ENCODE measurements at places on chromosomes 2 and 18. TPM values are rescaled to one million over a fixed set of nuclear protein-coding genes. Genes with fewer than 3 reads are reported as not detected.

BOK gene
- 9.0 TPM for total RNA-seq

DNA sequence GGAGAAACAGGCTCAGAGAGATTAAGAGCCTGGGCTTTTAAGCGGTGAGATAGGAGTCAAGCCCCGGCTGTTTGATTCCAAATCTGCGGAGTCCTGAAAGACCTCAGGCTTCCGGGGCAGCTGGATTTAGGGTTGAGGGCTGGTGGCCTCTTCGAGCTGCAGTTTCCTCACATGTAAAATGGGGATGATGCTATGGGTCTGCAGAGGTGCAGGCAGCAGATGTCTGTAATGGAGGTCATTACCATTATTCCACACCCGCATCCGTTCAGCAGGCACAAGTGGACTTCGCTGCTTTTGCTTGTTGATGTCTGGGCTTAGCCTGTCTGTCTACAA is 175.6 kb upstream of the HS6ST1 start:
- no peak for DNase-seq

DNA sequence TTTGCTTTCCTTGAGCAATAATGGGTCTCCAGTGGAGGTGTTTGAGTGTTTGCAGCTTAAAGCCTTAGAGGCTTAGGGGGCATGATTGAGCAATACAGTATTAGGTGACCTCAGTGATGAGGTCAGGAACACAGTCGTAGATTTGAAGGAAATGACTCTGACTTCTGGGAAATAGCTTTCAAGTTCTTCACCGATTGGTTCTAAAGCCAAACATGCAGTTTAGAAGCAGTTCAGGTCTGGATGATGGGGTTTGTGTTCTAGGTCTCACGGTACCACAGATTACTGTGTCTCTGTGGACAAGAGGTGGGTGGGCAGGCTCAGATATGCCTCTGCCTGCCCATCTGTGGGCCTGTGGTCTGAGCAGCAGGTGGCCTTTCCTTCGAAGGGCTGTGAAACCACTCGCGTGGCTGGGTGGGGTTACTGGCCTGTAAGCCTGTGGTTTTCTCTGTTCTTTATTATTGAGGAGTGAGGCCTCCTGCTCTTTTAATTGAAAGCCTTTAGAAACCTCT is 7.8 kb downstream of the MTHFD2 start:
- DNase-seq = no peak

DNA sequence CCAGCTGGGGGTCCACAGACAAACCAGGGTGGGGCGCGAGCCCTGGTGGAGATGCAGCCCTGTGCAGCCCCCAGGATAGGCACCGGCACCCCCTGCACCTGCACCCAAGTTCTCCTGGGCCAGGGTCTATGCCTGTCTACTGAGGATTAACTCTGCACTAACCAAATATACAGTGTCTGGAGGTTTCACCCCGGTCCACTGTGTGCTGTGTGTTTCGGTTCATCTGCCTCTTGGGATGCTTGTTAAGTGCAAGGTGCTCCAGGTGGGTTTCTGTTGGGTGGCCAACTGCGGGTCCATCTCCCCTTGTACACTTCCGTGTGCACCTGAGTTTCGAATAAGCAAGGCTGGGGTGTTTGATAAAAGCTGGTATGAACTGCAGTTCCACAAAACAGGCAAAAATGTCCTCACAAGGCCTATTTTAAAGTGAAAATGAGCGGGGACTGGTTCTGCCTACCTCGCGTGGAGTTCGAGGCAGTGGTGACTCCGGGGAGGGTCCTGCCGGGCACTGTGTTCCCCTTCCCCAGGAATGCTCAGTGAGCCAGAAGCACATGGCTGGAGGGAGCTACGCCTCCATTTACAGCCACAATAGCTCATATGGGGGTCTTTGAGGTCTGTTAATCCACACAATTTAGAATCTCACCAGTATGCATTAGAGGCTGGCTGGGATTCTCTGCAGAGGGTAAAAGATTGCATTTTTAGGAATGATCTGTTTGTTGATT is 70.7 kb downstream of the EDAR start:
- no peak for DNase-seq

DNA sequence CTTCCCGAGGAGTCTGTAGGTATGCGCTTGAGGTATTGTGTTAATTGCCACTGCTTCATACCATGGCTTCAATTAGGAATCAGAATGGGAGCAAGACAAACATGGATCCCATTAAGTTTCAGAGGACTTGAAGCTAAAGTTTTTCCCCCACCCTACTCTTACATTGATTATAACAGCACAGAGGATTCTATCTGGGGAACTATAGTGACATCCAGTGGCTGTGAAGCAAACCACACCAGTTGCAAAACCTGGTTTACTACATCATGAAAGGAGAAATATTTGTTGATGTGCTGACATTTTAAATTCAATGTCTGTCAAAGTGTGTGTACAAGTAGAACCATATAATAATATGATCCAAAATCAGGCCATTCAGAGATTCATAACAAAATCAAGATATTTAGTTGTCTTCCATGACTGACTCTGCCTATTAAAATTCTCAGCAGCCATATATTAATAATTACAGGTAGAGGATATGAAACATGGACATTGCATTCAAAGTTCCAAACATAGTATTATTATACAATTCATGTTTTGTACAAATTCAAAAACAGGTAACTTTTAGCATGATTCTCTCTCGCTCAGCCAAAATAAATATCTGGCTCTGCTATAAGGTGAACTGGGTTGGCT is 82.9 kb downstream of the GRB14 start:
- DNase-seq = peak; percentile 74

DNA sequence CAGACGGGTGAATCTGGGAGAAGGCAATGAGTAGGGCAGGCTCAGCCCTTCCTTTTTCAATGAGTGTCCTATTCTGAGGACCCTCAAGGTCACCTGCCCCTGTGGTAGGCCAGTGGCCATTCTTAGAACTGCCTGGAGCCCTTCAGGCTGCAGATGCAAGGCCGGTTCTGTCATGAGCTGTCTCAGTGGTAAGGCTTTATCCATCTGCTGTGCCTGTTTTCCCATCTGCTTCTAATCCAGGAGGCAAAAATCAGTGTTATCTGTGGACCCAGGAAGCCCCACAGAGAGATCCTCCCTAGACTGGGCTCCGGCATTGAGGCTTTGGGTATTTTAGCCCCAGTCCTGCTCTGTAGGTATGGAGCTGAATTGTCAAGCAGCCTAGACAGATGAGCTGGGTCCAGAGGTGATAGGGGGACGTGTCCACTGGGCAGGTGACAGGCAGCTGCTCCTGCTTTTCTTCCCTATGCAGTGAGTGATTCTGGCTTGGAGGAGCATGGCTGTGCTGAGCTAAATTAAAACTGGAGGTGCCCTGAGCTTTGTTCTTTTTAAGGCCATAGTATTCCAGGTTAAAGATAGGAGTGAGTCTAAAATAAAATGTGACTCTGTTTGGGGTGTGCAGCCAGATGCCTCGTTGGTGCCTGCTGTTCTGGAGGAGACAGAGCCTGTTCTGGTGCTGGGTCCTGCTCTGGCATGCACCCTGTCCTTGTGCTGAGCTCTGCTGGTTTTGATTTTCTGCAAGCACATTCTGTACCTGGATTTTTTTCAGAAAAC is 92.5 kb downstream of the FHOD3 start:
- no peak for DNase-seq

GRCh38 chr18:24651434-24651833 is 191.0 kb downstream of the HRH4 start:
- no peak for DNase-seq
